Inflammatory macrophage treated with lipopolysaccharide for 4 hours (primary cell): ENCODE measurements at places on chromosomes 7 and 10.

DNA sequence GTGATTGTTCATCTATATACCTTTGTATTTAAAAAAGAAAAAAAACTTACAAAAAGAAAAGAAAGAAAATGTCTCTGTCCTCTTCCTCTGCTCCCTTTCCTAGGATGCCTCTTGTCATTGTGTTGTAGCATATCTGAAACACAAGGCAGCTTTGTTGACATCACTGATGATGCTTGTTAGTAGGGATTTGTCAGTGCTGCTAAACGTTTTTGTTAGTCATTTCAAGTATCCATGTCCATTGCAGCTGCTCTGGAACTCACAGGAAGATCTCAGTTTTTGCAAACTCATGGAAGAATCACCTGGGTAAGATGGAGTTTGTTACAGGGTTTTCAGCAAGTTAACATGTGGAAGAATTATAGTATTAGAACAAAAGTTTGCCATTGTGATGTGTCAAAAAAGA lies 123.6 kb downstream of the CCSER2 start:
- DNase-seq: no peak

- no peak for DNase-seq
Observed at GRCh38 chr10:119189811-119190282, 11.2 kb upstream of the PRDX3 start.

DNA sequence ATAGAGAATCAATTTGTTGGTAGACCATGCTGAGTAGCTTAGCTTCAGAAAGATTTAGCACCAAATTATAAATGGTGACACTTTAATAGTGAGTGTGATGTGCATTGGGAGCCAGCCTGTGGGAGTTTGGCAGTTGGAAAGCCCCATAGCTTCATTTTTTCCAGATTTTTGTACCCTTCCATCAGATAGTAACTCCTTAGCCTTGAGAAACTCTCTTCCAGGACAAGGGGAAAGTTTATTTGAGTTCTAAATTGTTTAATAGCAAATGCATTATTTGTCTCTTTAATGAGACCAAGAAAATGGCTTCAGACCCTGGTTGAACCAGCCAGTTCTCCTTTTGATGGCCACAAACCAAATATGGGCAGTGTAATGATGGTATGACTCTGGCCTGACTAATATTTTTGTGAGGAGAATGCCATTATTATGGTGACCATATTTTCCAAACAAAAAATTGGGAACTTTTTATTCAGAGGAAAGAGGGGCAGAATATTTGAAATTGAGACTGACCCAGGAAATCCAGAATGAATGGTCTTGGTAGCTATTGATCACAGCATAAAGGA lies 49.8 kb downstream of the PLCE1 start:
- DNase-seq: no peak

GRCh38 chr7:135665042-135665441 lies 2.7 kb downstream of the STMP1 start:
- DNase-seq: no peak
